ENCODE measurements at places on chromosomes 7 and 10.

GRCh38 chr7:40704172-40704571, 569.4 kb downstream of the SUGCT start:
- no peak for DNase-seq

DNA sequence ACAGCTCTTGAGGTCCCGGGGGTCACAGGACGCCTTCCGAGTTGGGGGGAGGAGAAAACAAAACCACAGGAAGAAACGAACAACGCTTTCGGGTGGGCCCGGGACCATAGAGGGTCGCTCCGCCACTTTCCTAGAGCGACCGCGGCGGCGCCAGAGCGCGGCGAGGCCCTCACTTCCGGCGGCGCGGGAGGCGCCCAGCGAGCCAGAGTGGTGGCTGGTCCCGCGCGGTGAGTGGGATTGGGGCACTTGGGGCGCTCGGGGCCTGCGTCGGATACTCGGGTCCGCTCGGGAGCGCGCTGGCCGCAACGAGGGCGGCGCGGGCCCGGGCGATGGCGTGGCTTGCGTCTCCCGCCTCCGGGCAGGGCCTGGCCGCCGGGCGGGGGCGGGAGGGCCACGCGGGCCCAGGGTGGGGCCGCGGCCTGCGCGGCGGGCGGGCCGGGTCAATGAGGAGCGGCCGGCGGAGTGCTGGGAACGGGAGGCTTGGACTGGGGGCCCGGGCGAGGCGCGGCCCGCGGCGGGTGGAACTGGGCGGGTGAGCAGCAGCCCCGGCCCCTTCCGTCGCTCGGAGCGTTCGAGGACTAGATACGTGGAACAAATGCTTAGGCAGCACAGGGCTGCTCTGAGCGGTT, at the start of gene ZNF22:
TSS of gene ZNF22 (plus strand) at position 172 of the 629 bp plus-strand sequence. CDS start 2,446 bp downstream, outside the sequence.
- DNase-seq, result no peak

GRCh38 chr10:30026080-30026479, 33.3 kb downstream of the JCAD start:
- DNase-seq, result no peak

DNA sequence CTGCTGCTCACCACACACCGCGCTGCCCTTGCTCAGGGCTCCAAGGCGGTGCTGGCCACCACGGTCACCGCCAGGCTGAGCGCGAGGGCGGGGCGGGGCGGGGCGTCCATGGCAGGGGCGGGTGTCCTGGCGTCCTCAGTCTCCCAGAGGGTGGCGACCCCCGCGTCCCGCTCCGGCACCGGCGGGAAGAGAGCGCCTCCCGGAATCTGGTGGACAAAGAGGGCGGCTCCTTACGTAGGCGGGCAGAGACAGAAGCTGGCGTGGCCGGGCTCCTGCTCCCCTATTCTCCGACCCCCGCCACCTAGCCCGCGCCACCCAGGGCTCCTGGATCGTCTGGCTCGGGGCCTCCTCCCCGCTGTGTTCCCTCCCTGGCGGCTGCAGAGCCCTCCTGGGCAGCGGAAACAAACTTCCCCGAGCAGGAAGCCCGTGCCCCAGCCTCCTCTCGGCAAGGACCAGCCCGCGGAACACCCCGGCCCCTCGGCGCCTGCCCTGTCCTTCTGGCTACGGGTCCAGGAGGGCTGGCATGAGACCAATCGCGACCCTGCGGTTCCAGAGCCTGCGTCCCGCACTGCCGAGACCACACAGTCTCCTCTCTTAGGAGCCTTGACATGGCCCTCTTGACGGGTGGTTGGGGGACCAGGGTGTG, 133.8 kb upstream of the ZNF92 start:
- no peak for DNase-seq

DNA sequence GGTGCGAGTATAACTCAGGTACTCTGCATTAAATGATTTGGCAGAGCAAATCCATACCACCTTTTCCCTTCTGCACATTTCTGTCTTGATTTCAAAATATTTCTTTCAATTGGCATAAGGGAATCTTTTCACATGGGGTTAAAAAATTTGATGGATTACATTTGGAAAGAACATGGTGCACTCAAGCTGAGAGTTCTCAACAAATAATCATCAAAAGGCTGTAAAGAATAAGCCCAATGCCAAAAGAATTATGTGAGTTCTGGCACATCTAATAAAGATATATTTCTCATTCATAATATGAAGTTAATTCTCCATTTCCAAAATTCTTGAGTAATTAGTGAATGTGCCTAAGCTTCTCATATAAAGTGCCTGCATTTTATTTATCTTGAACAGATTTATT, 223.1 kb downstream of the GPR37 start:
- no peak for DNase-seq

GRCh38 chr7:147611431-147611830, 979.1 kb upstream of the C7orf33 start:
- no peak for DNase-seq

Measured in NCI-H1694 treated with DMSO at 0.1 percent for 48 hours (cell line).